ENCODE measurements at places on chromosomes 13 and 19. TPM values are rescaled to one million over a fixed set of nuclear protein-coding genes. Genes with fewer than 3 reads are reported as not detected.

Gene SPACA4
- total RNA-seq, result not detected

Gene DLEU7
- total RNA-seq, result not detected

Gene SYT3
- total RNA-seq, result under 0.01 TPM

Gene ZNF529
- total RNA-seq, result 9.3 TPM

Gene NDUFA13
- 181 TPM for total RNA-seq

Gene HSH2D
- not detected for total RNA-seq

Gene LYL1
- total RNA-seq, result 0.99 TPM

Gene ATXN8OS
- not detected for total RNA-seq

Gene KLK14
- 0.17 TPM for total RNA-seq

Gene GPR12
- not detected for total RNA-seq

Gene KIR3DL1
- not detected for total RNA-seq

Gene CCDC194
- total RNA-seq, result 0.15 TPM

Gene TMEM255B
- 0.50 TPM for total RNA-seq

Gene LGI4
- 0.29 TPM for total RNA-seq

Gene ELSPBP1
- total RNA-seq, result not detected

Gene CEBPA
- total RNA-seq, result 0.15 TPM

Gene FXYD7
- total RNA-seq, result not detected

Gene SLC10A2
- total RNA-seq, result not detected
